ENCODE measurements at places on chromosomes 6 and 20. TPM values are rescaled to one million over a fixed set of nuclear protein-coding genes. Genes with fewer than 3 reads are reported as not detected.

The HIVEP2 gene
- total RNA-seq, result 3.2 TPM

The RAET1L gene
- total RNA-seq, result 0.34 TPM

The CDKN1A gene
- 284 TPM for total RNA-seq

The HS3ST5 gene
- total RNA-seq, result not detected

The SMOC2 gene
- total RNA-seq, result 0.03 TPM

The DEFB132 gene
- not detected for total RNA-seq

The EEF1A2 gene
- 153 TPM for total RNA-seq

The CRNKL1 gene
- total RNA-seq, result 23.9 TPM

The NFYA gene
- 10.3 TPM for total RNA-seq

The RSPH3 gene
- total RNA-seq, result 5.5 TPM

The SNAP25 gene
- 18.4 TPM for total RNA-seq

The SNAI1 gene
- 12.6 TPM for total RNA-seq

All from A549 treated with AZD2906 at 1 μM for 4 hours (cell line).